ENCODE measurements at places on chromosomes 1 and 21. TPM values are rescaled to one million over a fixed set of nuclear protein-coding genes. Genes with fewer than 3 reads are reported as not detected.

The LRRC8C gene
- total RNA-seq, result 2.7 TPM

The FCRL6 gene
- not detected for total RNA-seq

The NUP210L gene
- total RNA-seq, result not detected

The STUM gene
- not detected for total RNA-seq

The PGLYRP3 gene
- not detected for total RNA-seq
